ENCODE measurements at places on chromosomes 2 and 18. TPM values are rescaled to one million over a fixed set of nuclear protein-coding genes. Genes with fewer than 3 reads are reported as not detected.

Gene CHRND
- 173 TPM for polyA plus RNA-seq

Gene DNMT3A
- 69.9 TPM for polyA plus RNA-seq

Gene SLC38A11
- polyA plus RNA-seq = 0.15 TPM

Gene NT5C1B
- polyA plus RNA-seq = not detected

Gene CTLA4
- not detected for polyA plus RNA-seq

Gene ANKRD23
- 13.8 TPM for polyA plus RNA-seq

Gene CNDP1
- 0.31 TPM for polyA plus RNA-seq

Gene TEX44
- not detected for polyA plus RNA-seq

All from hindlimb muscle (tissue), 1 donor.